ENCODE measurements at places on chromosomes 16 and 17. TPM values are rescaled to one million over a fixed set of nuclear protein-coding genes. Genes with fewer than 3 reads are reported as not detected.

ZNF624 gene
- total RNA-seq: 3.0 TPM

LITAF gene
- 72.4 TPM for total RNA-seq

CAPNS2 gene
- not detected for total RNA-seq

FAM20A gene
- 2.0 TPM for total RNA-seq

CCT6B gene
- total RNA-seq: 2.1 TPM

ACSM3 gene
- total RNA-seq: 6.5 TPM

MYH2 gene
- total RNA-seq: 1.5 TPM

GSDMA gene
- not detected for total RNA-seq

SPNS3 gene
- not detected for total RNA-seq

SHISA9 gene
- 38.8 TPM for total RNA-seq

SLFN12 gene
- 12.2 TPM for total RNA-seq

TMEM88 gene
- total RNA-seq: 3.9 TPM

CHST4 gene
- total RNA-seq: 9.9 TPM

KRTAP2-1 gene
- not detected for total RNA-seq

KRTAP3-1 gene
- total RNA-seq: not detected

PDE6G gene
- 4.4 TPM for total RNA-seq

RCVRN gene
- total RNA-seq: not detected

NPIPA3 gene
- total RNA-seq: 0.92 TPM

PRKCA gene
- total RNA-seq: 29.5 TPM

MEFV gene
- 0.21 TPM for total RNA-seq

CCL16 gene
- not detected for total RNA-seq

MT4 gene
- total RNA-seq: not detected

SEZ6 gene
- 1.4 TPM for total RNA-seq

EVI2A gene
- total RNA-seq: 0.16 TPM

CDH8 gene
- 11.1 TPM for total RNA-seq

YPEL2 gene
- 3.1 TPM for total RNA-seq

RNF222 gene
- total RNA-seq: not detected

HOXB6 gene
- 0.11 TPM for total RNA-seq

CCR7 gene
- total RNA-seq: 0.92 TPM

CHP2 gene
- 4.7 TPM for total RNA-seq

C17orf100 gene
- 2.7 TPM for total RNA-seq

SLC13A2 gene
- total RNA-seq: not detected

CD300E gene
- total RNA-seq: not detected

OTOP3 gene
- not detected for total RNA-seq
